ENCODE measurements at places on chromosomes 12 and 14.
A peak's percentile ranks its signal among the peaks of the same experiment; 100 is the strongest.

GRCh38 chr14:81829447-81829846 is 295.8 kb upstream of the SEL1L start:
- no peak for DNase-seq

DNA sequence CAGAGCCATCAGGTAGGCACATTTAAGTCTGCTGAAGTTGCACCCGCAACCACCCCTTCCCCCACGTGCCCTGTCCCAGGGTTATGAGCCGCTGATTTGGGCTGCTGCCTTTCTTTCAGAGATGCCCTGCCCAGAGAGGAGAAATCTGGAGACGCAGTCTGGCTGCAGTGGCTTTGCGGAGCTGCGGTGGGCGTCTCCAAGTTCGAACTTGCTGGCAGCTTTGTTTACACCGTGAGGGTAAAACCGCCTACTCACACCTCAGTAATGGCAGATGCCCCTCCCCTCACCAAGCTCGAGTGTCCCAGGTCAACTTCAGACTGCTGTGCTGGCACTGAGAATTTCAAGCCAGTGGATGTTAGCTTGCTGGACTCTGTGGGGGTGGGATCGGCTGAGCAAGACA is 14.7 kb downstream of the PTCSC3 start:
- DNase-seq, result no peak

- no peak for DNase-seq
Measured at GRCh38 chr12:2750185-2750584, 44.6 kb upstream of the FKBP4 start.

DNA sequence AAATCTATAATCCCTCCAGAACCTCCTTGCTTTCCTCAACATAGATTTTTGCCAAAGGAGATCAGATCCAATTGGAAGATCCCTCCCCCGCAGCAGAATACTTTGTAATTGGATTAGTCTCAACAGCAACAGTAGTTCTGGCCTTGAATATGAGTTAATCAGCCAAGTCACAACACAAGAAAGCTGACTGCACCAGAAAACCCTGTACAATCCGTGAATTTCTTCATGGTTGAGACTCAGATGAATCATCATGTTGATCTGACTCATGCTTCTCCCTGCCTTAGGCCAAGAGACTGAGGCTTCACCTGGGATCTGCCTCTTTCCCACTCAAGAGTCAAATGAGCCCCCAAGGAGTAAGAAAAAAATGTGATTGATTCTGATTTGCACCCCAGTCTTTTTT is 3.0 kb upstream of the METTL17 start:
- DNase-seq, result peak; percentile 93

DNA sequence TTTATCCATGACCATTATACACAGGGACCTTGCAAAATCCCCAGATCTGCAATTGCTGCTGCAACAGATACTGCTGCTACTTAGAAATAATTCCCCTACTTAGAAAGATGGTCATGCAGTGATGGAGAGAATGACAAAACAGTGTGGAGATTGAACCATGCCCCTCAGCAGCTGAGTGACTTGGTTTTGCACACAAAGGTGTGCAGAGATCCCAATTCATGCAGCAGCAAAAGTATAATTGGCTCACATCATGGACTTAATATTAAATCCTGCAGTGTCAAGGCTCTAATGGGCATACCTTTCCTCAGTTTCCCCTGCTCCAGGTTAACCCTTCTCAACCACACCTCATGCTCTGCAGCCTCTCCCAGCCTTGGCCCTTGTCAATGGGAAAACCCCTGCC is 3.0 kb upstream of the KRT78 start:
- DNase-seq, result no peak

DNA sequence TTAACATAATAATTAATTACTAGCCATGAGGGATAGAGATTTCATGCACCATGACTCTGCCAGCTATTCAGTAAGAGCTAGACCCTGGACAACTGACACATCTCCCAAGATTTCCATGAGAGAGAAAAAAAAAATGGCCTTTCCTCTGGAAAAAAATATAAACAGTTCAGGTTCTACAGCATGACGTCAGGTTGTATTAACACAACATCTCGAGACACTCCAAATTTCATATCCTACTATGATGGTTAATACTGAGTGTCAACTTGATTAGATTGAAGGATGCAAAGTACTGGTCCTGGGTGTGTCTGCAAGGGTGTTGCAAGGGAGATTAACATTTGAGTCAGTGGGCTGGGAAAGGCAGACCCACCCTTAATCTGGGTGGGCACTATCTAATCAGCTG is 11.1 kb downstream of the DBX2 start:
- DNase-seq, result no peak

All from GM04503 (cell line).